ENCODE measurements at places on chromosomes 6 and 20. TPM values are rescaled to one million over a fixed set of nuclear protein-coding genes. Genes with fewer than 3 reads are reported as not detected.
A peak's percentile ranks its signal among the peaks of the same experiment; 100 is the strongest.

DNA sequence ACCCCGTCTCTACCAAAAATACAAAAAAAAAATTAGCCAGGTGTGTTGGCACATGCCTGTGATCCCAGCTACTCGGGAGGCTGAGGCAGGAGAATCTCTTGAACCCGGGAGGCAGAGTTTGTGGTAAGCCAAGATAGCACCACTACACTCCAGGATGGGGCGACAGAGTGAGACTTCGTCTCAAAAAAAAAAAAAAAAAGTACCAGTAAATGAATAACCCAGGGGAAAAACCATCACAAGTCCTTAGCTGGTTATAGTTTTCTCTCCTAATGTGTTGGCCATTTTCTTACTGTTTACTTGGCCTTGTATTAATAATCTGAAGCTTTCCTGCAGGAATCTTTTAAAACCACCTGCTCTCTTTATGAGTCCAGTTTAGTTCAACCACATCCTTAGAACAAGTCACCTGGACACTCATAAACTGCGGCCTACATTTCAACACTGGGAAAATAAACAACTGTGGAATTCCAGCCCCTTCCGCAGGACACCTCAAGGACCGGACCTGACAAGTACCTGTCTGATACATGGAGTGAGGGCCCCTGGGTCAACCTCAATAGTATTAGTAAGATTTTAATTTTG is 102.6 kb downstream of the ATP9A start:
- no peak for DNase-seq

DNA sequence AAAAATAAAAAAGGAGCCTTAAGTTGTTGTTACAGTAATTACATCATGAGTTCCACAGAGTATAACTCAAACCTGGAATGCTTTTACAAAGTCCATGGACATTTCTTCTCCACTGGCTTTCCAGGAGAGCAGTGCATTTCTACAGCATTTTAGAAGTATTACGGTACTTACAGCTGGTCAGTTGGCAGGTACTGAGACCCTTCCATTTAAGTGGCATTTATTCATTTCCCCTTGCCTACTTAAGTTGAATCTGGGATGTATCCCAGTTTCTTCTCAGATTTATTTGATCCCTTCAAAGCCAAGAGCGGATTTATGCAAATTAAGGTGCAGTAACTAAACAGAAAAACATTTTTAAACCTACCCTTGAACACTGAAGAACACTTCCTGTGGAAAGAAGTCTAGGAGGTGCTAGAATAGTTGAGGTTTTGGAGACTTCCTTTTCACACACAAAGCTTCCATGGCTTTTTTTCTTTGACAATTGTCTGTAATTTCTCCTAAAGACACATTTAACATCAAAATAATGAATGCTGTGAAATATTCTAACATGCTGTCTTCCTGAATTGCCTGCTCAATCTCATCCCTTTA is 3.4 kb downstream of the PRDM13 start:
- no peak for DNase-seq

- DNase-seq = no peak
Measured at GRCh38 chr20:6178537-6178936, 55.7 kb upstream of the FERMT1 start.

DNA sequence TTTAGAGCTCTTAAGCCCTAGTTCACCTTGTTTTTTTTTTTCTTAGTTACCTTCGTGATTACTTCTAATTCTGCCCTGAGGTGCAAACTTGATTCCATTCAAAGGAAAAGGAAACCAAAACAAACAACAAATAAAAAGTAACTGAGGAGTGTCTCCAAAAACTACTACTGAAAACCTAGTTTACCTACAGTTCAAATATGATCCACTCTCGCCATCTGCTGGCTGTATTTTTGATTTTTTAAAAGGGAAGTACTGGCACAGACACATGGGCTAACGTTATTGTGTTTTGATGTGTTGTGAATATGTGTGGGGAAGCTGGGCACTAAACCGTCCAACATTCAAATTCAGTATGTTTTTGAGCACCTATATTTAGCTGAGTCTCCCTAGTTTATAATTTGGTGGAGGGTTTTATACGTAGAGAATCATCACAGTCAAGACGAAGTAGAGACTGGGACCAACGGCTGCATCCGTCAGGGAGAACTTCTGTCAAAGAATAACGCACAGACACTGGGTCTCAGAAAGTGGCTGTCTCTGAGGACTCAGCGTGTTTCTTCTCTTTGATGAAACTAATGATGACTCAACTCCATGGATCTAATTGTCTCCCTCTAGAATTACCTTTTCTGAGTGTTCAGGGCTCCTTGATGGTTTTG is 373.5 kb upstream of the BTBD3 start:
- peak; percentile 62 for DNase-seq

- no peak for DNase-seq
Measured at GRCh38 chr6:33787346-33787953, 1.5 kb downstream of the LEMD2 start.

DNA sequence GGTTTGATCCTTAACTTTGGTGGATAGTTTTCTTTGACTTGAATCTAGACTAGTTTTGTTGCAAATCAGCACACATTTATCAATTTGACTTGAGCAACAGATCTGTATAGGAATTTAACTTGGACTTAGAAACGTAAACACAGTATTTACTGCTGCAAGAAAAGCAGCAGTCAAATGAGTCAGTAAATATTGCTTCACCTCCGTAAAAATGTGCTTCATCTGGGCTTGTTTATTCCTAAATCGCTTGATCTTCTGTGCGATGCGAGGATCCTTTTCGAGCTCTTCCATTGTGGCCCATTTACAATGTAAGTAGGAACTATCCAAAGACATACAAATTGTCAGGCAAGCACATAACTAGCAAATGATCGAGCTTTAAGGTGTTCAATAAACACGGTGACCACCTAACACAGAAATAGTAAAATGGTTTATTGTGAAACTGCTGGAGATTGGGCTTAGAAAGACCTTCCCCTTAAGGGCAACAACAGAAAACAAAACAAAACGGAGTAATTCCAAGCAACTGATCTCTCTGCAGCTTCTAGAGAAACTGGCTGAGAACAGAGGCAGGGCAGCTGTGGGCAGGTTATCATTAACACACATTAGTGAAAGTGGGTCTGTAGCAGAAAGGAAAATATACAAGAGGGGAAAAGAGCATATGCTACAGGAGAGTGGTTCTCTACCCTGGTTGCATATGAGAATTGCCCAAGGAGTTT is 120.8 kb downstream of the CHD6 start:
- no peak for DNase-seq

PNPLA1 gene
- not detected for total RNA-seq
